ENCODE measurements at places on chromosomes 1 and 21.

GRCh38 chr1:42971841-42972291 is 13.2 kb upstream of the SLC2A1 start:
- DNase-seq: no peak

- no peak for DNase-seq
These were observed 383 bp upstream of the PRRX1 start for GRCh38 chr1:170663404-170664092.

DNA sequence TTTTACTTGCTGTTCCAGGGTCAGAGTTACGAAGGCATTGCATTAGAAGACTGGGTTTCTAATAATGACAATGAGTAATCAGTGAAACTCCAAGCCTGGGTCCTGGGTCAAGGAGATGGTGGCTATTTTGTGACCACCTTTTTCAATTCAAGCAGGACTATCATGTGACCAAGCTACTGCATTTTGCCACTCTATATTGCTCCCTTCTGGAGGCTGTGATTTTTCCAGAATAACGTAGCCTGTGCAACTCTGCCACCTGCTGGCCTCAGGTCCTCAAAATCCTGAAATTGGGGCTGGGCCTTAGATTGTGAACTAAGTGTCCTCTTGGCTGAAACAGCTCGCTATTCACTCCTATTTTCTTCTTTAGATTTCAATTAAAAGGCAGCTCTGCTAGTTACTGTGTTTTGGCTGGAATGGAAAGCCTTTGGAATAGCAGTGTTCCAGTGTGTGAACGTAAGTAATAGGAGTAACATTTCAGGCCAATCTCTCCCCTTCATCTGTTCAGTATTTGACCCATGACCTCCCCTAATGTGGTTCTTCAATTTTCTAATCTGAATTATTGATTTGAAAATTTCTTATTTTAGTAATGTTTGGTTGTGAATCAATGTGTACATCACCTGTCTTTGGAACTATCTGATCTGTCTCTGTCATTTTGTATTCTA is 52.9 kb upstream of the CD46 start:
- no peak for DNase-seq

DNA sequence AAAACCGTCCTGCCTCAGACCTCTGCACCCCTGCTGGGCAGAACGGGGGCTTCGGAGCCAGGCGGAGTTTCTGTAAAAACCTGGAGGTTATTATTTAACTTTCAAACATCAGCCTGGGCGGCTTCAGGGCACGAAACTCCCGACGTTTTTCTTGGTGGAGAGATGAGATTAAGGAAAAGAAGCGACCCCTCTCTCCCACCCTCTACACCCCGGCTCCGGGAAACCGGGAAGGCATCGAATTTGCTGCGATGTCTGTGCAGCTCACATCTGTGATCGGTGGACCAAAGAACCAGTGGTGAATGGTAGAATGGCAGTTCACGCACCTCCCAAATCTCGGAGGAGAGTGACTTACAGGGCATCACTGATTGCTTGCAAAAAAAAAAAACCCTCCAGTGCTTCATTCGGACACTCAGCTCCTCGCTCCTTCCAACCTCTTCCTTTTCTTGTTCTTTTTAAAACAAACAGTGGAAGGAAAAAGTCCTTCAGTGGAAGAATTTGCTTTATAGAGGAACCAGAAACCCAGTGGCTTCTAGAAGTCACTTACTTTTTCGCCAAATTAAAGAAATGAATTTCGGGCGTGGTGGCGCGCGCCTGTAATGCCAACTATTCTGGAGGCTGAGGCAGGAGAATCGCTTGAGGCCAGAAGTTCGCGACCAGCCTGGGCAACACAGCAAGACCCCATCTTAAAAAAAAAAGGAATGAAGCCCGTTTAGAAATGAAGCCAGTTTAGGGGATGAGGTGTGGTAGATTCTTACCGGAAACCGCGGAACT is 884 bp downstream of the PHACTR4 start:
- DNase-seq: no peak

DNA sequence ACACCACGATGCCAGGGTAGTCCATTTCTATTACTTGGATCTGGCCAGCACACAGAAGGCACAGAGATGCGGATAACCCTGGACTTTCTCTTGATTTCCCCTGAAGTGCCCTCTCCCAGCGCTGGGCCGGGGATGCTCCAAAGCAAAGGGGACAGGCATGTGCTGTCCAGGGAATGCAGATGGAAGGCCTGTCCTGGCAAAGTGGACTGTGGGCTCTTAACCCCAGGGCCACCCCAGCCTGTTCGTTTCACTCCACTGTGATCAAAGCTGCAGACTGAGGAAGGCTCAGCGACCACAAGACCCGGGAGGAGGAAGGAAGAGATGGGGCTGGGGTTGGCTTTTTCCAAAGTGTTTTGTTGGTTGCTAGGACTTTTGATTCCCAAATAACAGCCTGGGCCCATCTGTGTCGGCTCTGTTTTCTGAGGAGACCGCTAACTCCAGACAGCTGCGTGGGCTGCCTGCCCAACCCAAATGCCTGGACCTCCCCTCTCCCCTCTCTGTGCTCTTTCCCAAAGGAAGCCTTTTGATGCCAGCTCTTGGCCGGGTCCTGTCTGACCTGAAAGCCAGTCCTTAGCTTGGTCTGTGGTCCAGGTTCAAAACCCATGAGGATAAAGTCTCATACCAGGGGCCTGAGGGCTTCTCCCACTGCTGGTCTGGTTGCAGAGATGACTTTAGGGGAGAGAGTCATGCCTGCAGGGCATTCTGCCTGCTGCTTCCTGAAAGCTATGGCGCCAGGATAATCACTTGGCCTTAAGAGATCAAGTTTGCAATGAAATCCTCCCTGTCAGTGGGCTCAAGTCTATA is 119.6 kb upstream of the CD34 start:
- DNase-seq: no peak

DNA sequence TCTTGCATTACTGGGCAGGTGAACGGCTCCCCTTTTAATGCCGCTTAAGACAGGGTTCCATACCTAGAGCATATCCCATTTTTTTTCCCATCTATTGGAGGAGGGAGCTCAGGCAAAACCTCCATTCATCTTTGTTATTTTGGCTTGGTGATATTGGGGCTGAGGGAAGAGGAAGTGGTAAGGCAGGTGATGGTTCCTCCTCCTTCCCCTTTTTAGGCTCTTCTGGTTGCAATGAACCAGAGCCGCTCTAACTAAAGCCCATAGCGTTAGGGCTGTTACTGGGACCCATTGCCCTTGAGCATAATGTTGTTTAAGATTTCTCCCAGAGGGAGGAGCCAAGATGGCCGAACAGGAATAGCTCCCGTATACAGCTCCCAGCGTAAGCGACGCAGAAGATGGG is 21.1 kb downstream of the PYHIN1 start:
- no peak for DNase-seq

- no peak for DNase-seq
These were observed 46.1 kb downstream of the NME7 start for GRCh38 chr1:169321539-169321938.

- DNase-seq: no peak
These were observed 124.4 kb upstream of the CACYBP start for GRCh38 chr1:174875306-174875705.
